ENCODE measurements at places on chromosomes 7 and 10.

GRCh38 chr7:131109759-131110296 lies 217.8 kb upstream of the MKLN1 start:
- peak; percentile 62 for DNase-seq

- peak; percentile 56 for DNase-seq
Measured at GRCh38 chr10:61733358-61733940, 70.7 kb downstream of the CABCOCO1 start.

DNA sequence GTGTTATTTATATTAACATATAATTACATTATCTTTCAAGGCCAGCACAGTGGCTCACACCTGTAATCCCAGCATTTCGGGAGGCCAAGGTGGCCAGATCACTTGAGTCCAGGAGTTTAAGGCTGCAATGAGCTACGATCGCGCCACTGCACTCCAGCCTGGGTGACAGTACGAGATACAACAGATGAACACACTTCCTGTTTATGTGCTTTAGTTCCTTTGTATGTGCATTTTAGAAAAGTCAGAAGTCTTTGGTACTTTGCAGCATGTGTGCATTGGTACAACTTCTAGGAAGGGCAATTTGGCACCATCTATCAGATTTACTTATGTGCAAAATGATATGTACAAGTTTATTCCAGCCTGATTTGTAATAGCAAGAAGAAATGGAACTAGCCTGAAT lies 13.3 kb downstream of the SLC35G1 start:
- no peak for DNase-seq

GRCh38 chr10:55019439-55019838 lies 218.4 kb upstream of the PCDH15 start:
- DNase-seq, result no peak

DNA sequence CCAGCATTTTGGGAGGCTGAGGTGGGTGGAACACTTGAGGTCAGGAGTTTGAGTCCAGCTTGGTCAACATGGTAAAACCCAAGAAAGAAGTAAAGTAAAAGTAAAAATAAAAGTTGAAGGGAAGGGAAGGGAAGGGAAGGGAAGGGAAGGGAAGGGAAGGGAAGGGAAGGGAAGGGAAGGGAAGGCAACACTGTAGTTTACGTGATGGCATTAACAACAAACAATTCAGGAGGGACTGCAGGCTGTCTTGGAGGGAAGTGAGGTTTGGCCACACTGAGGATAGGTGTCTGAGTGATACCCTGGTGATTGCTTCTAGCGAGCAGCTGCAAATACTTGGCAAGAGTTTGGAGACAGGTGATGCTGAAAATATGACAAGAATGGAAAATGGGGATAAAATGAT lies 298.0 kb downstream of the CALN1 start:
- no peak for DNase-seq

- DNase-seq, result no peak
Measured at GRCh38 chr10:51176976-51177695, 102.8 kb downstream of the PRKG1 start.

- no peak for DNase-seq
Measured at GRCh38 chr10:59748834-59749233, 4.4 kb downstream of the MRLN start.

DNA sequence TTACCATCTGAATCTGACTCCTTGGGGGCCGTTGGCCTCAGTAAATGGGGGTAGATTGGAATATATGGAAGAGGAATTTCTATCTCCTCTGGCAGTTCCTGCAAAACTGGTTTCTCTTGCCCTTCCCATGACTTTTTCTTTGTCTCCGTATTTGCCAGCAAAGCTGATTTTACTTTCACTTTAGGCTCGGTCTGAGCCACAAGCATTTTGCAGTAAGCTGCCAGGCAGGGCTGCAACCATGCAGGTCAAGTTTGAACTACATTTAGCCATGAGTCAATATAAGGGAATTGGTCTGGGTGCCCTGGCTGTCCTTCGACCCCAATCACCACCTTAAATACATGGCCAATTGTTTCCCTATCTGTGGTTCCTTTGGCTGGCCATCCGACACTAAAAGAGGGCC lies 104.3 kb downstream of the TRIM24 start:
- no peak for DNase-seq

- DNase-seq, result no peak
Measured at GRCh38 chr7:27375958-27376357, 133.4 kb downstream of the EVX1 start.

DNA sequence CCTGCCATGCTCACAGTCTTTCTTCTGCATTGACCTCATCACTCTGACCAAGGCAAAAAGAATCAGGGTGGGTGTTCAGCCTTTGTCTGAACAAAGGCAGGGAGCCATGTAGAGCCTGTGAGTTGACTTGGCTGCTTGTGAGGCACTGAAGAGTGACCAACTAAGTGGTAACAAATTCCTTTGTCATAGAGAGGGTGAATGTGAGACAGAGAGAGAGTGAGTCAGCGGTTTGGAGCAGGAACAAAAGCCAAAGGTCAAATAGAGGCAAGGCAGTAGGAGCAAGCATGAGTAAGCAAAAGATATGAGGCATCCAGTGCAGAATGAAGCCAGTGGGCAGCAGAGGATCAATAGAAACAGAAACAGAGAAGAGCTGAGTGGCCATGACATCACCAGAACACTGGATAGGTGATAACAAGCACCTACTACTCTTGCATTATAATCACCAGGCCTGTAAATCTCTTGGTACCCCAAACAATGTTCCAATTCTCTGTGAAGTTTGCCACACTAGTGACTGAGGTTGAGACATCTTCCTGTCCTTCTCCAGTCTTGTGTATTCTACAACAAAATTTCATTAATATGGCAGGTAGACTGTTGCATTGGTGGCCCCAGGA lies 116.2 kb upstream of the LAMB4 start:
- no peak for DNase-seq

DNA sequence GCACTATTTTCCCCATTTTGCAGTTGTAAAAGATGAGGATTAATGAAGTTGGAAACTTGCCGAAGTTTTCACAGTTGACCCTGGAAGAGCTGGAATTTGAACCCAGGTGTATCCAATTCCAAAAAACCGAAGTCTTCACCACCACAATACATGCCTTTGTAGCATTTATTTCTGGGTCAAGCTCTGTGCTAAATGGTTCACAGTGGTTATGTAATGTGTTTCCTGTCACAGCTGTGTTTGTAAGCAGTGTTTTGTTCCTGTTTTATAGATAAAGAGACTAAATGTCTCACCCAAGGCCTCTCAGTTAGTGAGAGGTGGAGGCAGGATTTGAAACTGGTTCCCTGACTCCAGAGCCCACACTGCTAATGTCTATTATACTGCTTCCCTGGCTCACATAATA lies 17.6 kb downstream of the SFTPA2 start:
- DNase-seq, result no peak

DNA sequence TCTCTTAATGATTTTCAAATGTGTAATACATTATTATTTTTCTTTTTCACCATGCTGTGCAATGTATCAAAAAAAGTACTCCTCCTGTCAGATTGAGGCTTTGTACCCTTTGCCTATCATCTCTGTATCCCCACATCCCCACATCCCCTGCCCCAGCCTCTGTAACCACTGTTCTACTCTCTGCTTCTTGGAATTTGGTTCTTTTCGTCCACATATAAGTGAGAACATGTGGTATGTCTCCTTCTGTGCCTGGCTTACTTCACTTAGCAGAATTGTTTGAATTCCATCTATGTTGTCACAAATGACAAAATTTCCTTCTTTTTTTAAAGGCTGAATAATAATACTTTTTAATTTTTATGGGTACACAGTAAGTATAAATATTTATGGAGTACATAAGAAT lies 13.8 kb downstream of the TAF3 start:
- DNase-seq, result no peak

GRCh38 chr7:33738260-33738935 lies 166.9 kb upstream of the BMPER start:
- no peak for DNase-seq

DNA sequence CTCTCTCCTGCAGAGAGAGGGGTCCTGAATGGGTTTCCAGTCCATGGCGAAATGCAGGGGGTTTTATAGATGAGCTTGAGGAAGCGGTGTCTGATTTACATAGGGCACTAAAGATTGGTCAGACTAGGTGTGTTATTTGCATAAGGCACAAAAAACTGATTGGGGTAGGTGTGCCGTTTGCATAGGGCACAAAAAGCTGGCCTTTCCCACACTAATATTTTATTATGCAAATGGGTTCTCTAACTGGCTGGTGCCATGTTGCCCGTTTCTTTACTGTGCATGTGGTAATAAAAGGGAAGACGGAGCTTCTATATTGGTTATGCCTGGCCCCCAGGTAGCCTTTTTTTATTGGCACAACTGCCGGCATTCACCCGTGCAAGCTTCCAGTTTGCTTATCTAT lies 50.2 kb downstream of the MALRD1 start:
- DNase-seq, result no peak

GRCh38 chr10:122348512-122348911 lies 26.0 kb upstream of the PLEKHA1 start:
- DNase-seq, result no peak

DNA sequence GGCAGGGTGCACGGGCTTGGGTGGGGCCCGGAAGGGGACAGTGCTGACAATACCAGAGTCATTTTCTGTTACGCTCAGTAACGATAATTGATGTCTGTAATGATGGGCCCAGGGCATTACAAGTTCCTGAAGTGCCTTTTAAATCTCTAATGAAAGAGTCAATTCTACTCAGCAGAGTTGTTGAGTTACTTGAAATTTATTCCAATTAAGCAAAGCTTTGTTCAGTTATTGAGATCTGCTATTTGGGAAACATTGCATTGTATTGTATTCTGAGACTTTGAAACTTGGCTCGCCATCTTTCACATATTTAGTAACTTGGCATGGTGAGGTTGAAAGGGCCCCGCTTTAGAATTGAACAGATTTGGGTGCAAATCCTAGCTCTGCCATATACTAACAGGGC lies 34.7 kb downstream of the MINDY4 start:
- DNase-seq, result no peak

DNA sequence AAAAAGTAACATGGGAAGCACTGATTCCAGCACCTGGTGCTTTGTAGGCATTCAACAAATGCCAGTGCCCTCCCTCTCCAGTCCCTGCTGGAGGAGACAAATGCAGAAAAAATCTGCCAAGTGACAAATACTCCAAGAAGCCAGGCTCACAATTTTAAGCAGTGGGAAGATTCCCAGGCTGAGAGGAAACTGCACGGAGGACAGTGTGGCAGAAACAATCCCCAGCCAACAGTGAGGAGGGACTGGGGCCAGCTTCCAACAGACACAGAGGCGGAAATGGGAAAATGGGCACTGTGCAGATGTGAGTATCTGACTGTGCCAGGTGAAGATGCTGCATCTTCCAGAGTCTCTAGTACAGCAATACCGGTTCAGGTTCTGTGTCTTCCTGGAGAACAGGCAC lies 106.3 kb downstream of the SLIT1 start:
- DNase-seq, result no peak

DNA sequence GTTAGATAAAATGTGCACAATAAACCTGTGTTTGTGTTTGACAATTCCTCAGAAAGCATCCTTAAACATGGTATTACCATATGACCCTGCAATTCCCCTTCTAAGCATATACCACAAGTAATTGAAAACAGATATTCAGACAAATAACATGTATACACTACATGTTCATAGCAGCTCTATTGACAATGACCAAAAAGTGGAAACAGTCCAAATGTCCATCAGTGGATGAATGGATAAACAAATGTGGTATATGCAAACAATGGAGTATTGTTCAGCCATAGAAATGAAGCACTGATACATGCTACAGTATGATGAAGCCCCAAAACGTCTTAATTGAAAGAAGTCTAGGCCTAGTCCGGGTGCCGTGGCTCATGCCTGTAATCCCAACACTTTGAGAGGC lies 280.1 kb downstream of the OTUD1 start:
- DNase-seq, result no peak

DNA sequence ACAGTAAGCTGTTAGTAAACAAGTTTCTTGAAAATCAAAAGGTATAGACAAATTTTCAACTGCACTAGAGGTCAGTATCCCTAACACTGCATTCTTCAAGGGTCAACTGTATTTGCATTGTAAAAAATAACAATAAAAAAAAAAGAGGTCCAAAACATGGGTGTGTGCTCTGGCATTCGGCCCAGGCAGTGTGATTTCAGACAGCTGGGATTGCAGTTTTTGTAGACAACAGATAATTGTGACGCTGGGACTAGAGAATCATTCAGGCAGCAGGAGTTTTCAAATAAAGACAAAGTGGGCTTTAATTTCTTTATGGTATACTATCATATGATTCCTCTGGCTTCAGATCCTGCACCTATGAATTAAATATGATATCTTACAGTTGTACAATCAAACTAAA lies 543.2 kb upstream of the SEMA3D start:
- DNase-seq, result no peak

DNA sequence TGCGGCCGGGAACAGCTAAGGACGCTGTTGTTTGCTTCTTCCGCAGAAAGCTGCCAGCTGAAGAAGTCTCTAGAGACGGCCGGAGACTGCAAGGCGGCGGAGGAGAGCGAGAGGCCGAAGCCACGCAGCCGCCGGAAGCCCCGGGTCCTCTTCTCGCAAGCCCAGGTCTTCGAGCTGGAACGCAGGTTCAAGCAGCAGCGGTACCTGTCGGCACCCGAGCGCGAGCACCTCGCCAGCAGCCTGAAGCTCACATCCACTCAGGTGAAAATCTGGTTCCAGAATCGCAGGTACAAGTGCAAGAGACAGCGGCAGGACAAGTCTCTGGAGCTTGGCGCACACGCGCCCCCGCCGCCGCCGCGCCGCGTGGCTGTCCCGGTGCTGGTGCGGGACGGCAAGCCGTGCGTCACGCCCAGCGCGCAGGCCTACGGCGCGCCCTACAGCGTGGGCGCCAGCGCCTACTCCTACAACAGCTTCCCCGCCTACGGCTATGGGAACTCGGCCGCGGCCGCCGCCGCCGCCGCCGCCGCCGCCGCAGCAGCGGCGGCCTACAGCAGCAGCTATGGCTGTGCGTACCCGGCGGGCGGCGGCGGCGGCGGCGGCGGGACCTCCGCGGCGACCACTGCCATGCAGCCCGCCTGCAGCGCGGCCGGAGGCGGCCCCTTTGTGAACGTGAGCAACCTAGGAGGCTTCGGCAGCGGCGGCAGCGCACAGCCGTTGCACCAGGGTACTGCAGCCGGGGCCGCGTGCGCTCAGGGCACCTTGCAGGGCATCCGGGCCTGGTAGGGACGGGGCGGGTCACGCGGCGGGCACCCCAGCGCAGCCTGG lies 2.4 kb downstream of the NKX2-3 start:
- DNase-seq, result peak; percentile 66

- DNase-seq, result no peak
Measured at GRCh38 chr7:93016681-93017381, 100.9 kb downstream of the SAMD9 start.

Data from D341Med (cell line).